SK-N-SH treated with all-trans-retinoic acid at 6 μM for 48 hours (cell line): ENCODE measurements at places on chromosomes 13 and 19.
A peak's percentile ranks its signal among the peaks of the same experiment; 100 is the strongest.

- no peak; the same call in 2 of the 3 replicates for ATAC-seq
Measured at GRCh38 chr19:42352301-42353259, 27.1 kb downstream of the MEGF8 start.

- no peak for ATAC-seq
Measured at GRCh38 chr13:101903890-101904289, 451.4 kb downstream of the ITGBL1 start.

DNA sequence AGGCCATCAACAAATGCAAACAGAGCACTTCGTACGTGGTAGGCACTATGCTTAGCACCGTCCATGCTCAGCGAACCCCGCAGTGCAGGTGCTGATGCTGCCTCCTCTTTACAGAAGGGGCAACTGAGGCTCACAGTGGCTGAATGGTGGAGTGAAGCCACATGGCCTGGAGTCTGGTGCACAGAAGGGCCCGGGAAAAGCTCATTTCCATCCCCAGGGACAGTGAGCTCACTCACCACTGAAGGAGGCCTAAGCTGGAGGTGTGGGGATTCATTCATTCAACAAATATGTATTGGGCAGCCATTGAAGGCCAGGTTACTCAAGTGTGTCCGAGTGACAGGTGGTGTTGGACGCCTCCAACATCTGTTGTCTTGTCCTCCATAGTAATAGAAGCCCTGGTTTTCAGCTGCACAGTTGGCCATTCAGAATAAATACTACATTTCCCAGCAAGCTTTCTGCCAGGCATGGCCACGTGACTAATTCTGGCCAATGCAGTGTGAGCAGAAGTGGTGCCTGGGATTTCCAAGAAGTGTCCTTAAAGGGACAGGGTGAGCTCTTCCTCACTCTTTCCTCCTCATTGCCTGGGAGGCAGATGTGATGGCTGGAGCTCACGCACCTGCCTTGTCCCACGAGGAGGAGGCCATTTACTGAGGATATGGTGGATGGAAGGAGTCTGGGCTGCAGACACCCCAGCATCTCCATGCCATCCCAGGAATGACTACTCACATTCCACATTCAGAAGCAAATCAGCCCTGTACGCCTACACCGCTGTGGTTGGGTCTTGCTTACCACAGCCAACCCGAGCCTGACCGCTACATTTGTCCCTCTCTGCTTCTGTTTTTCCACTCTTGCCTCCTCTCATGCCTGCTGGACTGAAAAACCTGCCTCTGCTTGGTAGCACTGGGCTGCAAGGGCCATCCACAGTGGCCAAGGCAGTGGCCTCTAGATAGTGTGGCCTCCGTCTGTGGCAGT, 2.3 kb upstream of the ZNRF4 start:
- peak; percentile 71 for ATAC-seq

DNA sequence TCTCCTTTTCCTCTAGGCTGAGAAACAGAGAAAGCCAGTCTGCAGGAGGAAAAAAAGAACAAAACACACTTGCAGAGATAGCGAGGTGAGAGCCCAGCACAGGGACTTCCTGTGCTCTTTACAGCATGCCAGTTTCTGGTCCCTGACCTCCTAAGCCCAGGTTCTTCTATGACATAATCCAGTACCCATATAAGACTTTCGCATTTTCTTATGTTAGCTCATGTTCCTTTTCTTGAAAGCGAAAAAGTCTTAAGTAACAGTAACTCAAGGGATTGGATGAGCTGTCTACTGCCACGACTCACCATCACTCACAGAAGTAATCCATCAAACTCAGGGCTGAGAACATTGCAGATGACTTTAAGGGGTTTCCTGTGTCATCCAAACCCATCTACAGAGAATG, 17.4 kb downstream of the CCDC70 start:
- no peak for ATAC-seq

DNA sequence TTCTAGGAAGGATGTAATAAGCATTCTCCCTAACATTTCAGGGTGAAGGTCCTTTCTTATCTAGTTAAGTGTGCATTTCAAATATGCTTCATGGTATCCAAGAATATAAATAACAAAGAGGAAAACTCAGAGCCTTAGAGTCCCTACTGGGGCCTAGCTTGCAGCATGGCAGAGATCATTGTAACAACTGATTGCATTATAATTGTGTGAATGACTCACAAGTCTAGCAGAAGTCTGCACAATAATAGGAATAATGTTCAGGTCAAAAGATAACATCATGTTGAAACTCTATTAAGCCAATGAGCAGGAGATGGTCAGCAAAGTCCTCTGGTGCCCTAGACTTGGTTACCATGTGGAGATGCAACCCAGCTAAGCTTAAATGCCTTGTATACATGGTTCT, 3.4 kb downstream of the POSTN start:
- peak; percentile 45 for ATAC-seq

- no peak for ATAC-seq
Measured at GRCh38 chr19:33906578-33907335, 110.1 kb downstream of the KCTD15 start.

- peak; percentile 52 for ATAC-seq
Measured at GRCh38 chr13:36918246-36919131, 1.5 kb downstream of the SMAD9 start.

DNA sequence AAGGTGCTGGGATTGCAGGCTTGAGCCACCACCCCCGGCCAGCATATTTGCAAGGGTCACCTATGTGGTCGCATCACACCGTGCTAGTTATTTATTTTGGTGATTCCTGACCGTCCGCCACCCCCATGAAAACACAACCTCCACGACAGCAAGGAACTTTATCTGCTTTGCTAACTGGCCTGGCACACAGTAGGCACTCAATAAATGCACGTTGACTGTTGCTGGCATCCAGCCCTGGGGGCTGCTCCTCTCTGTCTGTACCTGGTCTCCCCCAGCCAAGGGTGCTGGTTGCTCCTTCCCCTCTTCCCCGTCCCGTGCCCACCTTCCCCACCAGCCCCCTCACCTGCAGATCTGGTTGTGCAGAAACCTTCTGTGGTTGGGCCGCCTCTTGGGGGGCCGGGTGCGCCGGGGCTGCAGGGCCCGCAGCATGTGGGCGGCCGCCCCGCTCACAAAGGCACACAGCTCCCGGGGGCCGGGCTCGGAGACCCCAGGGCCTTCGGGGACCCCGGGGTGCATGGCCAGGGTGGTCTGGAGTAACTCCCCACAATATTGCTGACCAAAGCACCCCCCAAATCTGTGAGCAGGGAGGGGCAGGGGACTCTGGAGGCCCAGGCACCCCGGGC, 401 bp downstream of the C19orf85 start:
- ATAC-seq: no peak

GRCh38 chr19:48487948-48488347, 18.8 kb downstream of the CYTH2 start:
- peak; percentile 53 for ATAC-seq
